ENCODE measurements at places on chromosomes 16 and 17.

GRCh38 chr16:67268136-67268579, 11.2 kb upstream of the PLEKHG4 start:
- no peak for DNase-seq

DNA sequence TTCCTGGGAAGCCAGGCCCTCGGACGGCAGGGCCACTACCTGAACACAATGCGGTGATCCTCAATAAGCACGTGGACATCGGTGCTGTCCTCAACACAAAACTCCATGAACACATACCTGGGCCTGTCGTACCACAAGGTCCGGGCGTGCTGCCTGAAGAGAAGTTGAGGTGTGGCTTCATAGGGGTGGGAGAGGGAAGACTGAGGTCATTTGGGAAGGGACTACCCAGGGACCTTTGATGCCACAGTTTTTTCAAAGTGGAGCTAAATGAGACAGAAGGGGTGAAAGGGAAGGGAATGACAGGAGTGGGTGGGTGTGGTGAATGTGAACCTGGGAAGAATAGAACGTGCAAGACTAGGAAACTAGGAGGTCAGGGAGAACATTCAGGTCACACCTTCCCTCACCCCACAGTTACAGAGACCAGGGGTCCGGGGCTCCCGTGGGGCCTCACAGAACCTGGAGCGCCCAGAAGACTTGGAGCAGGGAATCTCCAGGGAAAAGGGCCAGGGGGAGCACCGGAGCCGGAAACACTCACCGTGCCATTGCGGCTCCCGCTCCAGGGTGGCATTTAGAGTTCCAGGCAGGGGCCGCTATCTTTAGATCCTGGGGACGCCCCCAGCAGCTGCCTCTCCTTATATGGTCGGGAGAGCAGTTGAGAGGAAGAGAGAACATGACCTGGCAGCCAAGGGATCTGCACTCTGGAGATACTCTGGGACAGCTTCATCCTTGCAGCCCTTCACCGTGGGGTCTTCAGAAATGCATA, at the start of gene PTGES3L:
TSS of gene PTGES3L (minus strand) at position 570 of the 763 bp plus-strand sequence. CDS start at position 543, 27 bp downstream.
- no peak for DNase-seq

GRCh38 chr16:72149676-72150464, 22.1 kb downstream of the PMFBP1 start:
- no peak for DNase-seq

DNA sequence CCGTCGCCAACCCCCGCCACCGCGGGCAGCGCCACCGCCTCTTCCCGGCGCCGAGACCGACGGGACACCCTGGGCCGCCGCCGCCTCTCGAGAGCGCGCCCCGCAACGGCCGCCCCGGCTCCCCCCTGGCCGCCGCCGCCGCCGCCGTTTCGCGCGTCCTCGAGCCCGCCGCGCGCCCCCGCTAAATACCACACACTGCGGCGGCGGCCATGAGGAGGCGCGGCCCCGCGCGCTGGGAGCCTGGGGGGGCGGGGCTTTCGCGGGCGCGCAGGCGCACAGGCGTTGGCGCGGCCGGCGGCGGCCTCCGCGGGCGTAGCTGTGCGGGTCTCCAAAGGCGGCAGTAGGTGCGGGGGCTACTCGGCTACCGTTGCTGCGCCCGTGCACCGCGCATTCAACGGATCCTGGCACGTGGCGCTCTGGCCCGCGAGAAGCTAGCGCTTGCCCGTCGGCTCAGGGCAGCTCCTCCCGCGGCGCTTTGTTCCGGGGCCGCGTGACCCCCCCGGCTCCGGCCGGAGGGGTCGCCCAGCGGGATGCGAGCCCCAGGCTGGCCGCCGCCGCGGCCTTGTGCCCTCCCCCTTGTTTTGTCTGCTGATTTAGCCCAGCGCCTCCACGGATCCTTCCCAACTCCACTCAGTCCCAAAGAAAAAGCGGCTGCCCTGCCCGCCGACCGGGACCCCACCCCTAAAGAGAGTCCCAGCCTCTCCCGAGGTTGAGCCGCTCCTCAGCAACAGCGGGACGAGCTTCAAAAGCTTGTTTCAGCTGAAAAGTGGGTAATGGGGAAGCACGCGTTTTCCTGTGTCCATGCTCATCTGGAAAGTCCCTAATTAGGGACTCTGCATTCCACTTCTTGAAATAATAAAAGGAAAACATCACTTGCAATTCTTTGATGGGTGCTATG, at the start of gene SIAH1:
TSS of gene SIAH1 (minus strand) at position 161 of the 898 bp plus-strand sequence. CDS start 22,985 bp downstream, outside the sequence.
- DNase-seq: peak; percentile 86

GRCh38 chr16:25177831-25178688, 38.7 kb upstream of the AQP8 start:
- no peak for DNase-seq

DNA sequence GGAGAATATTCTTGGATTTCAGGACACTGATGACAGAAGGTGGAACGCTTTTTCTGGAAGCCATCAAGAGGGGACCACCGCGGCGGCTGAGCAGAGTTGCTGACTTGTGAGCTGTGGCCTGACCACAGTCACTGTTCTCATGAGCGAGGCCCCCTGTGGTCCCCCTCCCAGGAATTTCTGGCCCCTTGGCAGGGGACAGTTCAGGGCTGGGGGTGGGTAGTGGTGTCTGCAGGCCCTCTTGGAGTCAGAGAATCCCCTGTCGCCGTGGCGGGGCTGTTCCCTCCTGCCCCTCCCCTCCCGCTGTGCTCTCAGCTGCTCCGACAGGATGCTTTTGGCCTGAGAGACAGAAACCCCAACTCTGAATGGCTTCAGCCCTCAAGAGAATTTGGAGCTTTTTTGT, 292.0 kb downstream of the SEC14L1 start:
- DNase-seq: no peak

- DNase-seq: no peak
Observed at GRCh38 chr17:74842599-74843351, 16.9 kb downstream of the GRIN2C start.

DNA sequence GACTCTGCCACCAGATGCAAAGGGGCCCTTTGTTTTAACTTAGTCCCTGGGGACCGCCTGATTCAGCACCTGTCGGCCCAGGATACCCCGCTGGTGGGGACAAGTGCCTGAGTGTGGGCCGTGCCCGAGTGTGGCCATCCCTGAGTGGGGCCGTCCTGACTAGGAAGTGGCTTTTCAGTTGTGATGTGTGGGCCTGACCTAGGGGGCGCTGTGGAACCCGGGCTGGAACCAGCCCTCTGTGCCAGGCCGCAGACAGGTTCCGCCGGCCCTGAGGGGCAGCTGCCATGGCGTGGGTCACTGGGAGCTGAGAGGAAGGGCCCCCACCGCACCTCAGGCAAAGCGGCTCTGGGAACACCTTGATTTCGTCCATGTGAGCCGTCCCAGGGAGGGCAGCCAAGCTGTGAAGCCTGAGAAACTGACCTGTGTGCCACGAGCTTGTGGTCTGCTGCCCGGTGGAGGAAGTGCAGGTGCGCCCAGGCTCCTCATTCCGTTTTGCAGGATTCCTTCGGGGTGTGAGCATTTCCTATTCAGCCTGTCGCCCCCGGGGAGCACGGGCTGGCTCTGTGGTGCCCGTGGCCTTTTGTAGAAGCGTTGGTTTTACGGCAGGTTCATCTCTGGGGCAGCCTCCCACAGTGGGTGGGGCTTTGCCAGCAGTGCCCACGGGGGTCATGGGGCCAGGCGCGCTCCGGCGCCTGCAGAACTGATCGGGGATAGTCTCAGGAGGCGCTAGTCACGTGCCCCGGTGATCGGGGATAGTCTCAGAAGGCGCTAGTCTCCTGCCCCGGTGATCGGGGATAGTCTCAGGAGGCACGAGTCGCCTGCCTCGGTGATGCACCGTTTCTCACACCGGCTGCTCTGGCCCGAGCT, 5.3 kb downstream of the RPL13 start:
- peak; percentile 58 for DNase-seq

GRCh38 chr17:74016461-74016860, 187.0 kb upstream of the RPL38 start:
- DNase-seq: no peak

- DNase-seq: no peak
Observed at GRCh38 chr17:59804901-59805465, 87.8 kb downstream of the TUBD1 start.

DNA sequence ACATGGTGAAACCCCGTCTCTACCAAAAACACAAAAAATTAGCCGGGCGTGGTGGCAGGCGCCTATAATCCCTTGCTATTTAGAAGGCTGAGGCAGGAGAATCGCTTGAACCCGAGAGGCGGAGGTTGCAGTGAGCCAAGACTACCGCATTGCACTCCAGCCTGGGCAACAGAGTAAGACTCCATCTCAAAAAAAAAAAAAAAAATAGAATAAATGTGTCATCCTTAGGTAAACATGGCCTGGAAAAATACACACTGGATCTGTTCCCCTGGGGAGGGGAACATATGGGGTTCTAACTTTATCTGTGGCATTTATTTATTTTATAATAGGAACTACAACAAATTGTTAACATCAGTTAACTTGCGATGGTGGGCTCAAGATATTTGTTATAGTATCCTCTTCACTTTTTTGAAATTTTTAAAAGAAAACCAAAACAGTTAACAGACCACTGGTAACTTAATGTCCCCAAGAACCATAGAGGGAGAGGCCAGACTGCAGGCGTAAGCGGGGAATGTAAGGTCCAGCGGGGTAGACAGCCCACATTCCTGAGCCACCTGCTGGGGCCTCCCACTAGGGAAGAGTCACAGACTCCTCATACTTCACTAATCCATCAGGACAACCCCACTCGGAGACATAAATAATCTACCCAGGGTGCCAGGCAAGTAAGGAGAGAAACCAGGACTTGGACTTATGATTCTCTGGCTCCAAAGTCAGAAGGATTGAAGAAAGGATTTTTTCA, 12.5 kb upstream of the TXNDC11 start:
- no peak for DNase-seq

DNA sequence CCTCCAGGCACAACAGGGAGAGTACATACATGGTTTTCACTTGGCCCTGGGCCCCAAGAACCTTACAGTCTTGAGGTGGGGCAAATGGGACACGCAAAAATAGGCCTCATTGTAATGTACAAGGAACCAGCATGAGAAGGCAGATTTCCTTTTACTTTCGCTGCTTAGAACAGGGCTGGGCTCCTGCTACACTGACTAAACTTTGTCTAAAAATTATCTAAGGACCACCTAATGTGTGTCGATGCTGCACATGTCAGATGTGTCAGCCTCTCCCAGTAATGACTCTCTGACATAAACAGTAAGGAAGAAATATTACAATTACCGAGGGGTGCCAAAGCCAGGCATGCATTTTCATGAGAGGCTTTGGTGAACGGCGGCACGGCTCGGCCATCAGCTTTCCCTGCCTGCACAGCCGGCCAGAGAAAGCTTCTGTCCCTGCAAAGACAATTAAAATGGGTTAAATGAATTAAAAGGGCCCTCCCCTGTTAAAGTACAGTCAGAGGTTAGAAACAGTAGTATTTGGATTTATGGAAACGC, 224.2 kb upstream of the IRX3 start:
- no peak for DNase-seq

GRCh38 chr16:50457979-50458491, 89.2 kb upstream of the BRD7 start:
- DNase-seq: no peak

DNA sequence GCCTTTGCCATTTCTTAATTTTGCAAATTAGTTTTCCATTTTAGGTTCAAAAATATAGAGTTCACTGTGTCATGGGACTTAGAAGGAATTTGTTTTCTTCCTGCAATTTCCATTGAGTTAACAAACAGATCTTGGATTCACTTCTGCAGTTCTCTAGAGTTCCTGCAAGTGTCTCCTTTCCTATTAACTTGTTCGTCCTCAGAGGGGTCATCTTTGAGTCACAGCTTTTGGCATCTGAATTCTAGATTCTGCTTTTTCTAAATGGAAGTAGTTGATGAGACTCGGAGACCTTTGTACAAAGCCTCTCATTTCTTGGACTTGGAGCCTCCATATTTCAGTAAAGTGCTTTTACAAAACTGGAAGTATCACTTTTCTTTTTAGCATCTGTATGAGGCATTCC, 323.3 kb downstream of the BCAS3 start:
- no peak for DNase-seq

GRCh38 chr17:8793649-8794048, 5.5 kb downstream of the MFSD6L start:
- no peak for DNase-seq

DNA sequence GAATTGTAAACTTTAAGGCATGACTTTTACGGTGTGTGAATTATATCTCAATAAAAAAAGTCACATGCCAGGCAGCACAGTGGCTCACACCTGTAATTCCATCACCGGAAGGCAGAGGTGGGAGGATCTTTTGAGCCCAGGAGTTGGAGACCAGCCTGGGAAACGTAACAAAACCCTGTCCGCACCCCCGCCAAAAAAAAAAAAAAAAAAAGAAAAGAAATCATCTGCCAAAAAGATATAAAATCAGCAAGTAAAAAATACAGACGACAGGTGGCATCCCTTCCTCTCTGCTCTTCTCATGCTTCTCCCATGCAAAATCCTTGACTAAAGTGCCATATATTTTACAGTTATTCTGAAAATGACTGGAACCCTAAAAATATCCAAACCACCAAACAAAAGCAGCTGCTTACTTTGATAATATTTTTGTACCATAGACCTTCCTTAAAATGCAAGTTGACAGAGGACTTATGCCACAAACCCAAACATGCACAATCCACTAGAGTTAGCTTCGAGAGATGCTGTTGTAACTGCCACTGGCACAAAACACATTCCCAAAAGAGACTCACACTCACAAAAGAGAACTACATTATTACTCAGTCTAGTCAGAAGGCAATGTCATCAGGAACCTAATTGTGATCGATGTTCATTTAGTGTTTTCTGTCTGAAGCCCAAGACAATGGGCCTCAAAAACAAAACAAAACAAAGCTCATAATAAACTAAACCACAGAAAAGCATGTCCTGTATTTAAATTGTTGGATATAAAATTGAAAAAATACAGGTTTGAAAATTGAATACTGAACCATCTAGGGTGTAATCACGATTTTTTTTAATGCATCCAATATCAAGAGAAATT, 2.4 kb downstream of the CRLF3 start:
- DNase-seq: no peak

GRCh38 chr17:79490530-79490929, 120.3 kb downstream of the RBFOX3 start:
- DNase-seq: no peak

DNA sequence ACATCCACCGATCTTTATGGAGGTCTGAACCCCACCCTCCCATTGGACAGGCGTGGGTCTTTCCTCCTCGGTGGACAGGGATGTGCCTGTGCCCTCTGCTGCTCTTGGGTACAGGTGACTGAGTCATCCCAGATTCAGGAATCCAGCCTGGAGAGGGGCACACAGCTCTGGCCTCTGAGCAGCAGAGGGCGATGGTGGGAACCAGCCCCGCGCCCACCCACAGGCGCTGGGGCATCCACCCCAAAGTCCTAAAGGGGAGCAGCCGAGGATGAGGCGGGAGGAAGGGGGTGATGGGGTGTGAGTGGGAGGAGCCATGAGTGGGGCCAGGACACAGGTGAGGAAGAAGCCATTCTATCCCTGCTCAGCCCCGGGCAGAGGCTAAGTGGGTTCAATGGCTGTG, 35.0 kb downstream of the ENGASE start:
- DNase-seq: no peak

DNA sequence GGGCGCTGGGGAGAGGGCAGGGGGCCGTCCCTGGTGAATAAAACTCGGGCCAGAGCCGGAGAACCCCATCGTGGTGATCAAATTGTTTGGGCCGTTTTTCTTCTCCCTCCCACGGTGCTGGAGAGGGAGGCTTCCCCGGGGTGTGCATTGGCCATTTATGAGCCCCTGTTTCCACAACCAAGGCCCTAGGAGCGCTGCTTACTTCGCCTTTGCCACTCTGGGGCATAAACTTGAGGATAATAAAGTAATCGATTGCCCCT, 544 bp downstream of the CCP110 start:
- DNase-seq: no peak
